Aorta (tissue), 5 donors: ENCODE measurements at places on chromosomes 7 and 10.

DNA sequence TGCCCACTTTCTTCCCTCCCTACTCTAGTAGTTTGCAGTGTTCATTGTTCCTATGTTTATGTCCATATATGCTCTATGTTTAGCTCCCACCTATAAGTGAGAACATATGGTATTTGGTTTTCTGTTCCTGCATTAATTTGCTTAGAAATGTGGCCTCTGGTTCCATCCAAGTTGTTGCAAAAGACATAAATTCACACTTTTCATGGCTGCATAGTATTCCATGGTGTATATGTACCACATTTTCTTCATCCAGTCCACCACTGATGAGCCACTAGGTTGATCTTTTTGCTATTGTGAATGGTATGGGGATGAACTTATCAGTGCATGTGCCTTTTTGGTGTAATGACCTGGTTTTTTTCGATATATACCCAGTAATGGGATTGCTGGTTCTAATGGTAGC, 1089.1 kb downstream of the GRM8 start:
- no peak for DNase-seq

- no peak for DNase-seq
These were observed 137.0 kb downstream of the NRF1 start for GRCh38 chr7:129748356-129749109.

- no peak for DNase-seq
These were observed 455.3 kb downstream of the ADRA2A start for GRCh38 chr10:111532139-111532538.

GRCh38 chr10:52410916-52411315, 96.8 kb downstream of the DKK1 start:
- peak; percentile 83 for DNase-seq

GRCh38 chr10:103648251-103648635, 154.7 kb downstream of the NEURL1 start:
- DNase-seq = no peak

DNA sequence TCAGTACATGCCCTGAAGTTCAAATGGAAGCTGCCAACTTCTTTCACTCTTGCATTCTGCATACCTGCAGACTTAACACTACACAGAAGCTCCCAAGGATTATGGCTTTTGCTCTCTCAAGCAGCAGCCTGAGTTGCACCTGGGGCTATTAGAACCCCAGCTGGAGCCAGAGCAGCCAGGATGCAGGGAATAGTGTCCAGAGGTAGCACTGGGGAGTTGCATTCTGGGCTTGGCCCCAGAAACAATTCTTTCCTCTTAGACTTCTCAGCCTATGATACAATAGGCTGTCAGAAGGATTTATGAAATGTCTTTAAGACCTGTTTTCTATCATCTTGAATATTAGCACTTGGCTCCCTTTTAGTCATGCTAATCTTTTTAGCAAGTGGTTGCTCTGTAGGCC, 886.7 kb upstream of the GHITM start:
- DNase-seq = no peak

- no peak for DNase-seq
These were observed 56.4 kb upstream of the ECHDC3 start for GRCh38 chr10:11685787-11686218.

DNA sequence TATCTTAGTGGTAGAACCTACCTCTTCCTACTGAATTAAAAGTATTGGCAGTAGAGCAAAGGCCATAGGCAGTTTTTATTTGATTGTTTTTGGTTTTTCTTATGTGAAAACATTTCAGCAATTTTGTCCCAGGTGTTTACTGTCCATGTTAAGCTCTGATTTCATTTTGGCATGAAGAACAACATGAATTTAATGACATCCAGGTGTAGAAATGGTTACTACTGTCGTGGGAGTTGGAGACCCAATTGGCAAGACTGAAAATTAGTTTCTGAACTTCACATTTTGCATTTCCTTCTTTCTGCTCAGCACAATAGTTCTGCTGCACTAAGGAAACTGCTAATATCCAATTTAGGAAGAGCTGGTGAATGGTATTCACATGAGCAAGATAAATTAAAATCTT, 38.0 kb upstream of the TMEM196 start:
- DNase-seq = no peak

DNA sequence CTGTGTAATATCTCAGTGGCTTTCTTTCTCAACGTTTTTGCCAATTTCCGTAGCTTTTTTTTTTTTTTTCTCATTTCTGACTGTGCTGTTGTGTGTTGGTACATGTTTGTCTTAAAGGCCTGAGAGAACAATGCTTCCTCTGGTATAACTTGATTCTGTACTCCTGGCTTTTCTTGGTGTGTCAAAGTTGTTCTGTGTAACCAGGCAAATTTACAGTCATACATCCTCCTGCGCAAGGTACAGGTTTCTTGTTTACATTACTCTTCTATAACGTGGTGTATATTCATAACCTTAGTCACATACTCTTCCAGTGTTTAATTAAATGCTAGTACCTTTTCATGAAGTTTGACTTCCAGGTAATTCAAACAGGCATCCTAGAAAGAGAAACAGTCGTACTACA, 8.3 kb upstream of the ARHGAP12 start:
- no peak for DNase-seq

DNA sequence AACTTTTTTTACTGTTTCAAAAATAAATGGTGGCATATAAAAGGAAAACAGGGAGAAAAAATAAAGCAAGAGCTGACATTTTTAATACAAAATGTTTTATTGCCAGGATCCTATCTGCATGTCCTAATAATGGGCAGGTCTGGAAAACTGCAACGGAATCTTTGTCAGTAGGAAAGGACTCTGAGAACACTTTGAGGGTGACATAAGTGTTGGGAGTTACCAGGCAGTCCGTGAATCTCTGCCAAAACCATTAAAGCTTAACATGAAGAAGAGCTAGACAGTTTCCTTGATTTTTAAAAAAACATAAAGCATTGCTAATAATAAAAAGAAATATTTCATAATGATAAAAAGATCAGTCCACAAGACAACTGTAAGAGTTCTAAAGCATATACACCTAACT, 80.7 kb downstream of the AGMO start:
- no peak for DNase-seq

GRCh38 chr10:20110125-20111100, 294.2 kb downstream of the PLXDC2 start:
- no peak for DNase-seq

- DNase-seq = no peak
These were observed at the start of gene ZNF853 for GRCh38 chr7:6614953-6615722. ZNF853 (plus strand) TSS chr7:6615610; CDS start chr7:6616175, 565 bp downstream.

- no peak for DNase-seq
These were observed 268.3 kb downstream of the DIP2C start for GRCh38 chr10:421170-421569.

GRCh38 chr10:44389150-44389549, 4.3 kb upstream of the CXCL12 start:
- peak; percentile 79 for DNase-seq

GRCh38 chr7:157516311-157516710, 179.5 kb downstream of the DNAJB6 start:
- DNase-seq = no peak

DNA sequence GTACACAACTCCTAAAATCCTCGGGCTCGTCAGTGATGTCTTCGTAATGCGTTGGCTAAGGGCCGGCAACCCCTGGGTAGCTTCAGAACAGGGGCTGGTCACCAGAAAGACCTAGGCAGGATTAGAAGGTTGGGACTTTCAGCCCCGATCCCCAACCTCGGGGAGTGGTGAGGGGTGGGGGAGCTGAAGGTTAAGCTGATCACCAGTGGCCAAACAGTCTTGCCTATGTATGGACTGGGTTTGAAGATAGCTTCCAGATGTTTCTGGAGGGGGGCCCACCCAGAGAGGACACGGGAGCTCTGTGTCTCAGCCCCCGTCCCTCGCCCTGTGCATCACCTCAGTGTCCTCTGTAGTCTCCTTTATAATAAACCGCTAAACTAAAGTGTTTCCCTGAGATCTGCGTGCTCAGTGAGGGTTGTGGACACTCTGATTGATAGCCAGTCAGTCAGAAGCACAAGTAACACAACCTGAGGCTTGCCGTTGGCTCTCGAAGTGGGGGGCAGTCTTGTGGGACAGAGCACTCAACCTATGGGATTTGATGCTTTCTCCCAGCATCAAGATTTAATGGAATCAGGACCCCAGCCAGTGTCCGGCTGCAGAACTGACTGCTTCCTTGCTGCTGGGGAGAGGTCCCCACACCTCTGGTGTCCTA, 10.0 kb downstream of the PPP2R2D start:
- no peak for DNase-seq

DNA sequence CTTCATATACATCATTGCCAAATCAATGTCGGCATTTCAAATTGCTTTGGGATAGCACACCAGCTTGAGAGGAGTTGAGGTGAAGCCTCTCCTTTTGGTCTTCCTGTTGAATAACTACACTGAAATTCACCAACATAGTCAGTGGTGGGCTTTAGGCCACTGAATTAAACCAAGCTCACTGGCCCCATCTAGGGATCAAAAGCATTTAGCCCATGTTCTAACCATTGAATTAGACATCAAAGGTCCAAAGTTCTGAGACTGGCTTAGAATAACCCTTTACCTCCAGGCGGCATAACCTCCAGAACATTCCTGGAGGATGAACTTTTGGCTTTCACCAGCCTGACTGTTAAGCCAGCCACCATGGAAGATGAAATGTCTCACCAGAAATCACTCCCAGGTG, 54.6 kb downstream of the BPGM start:
- no peak for DNase-seq

DNA sequence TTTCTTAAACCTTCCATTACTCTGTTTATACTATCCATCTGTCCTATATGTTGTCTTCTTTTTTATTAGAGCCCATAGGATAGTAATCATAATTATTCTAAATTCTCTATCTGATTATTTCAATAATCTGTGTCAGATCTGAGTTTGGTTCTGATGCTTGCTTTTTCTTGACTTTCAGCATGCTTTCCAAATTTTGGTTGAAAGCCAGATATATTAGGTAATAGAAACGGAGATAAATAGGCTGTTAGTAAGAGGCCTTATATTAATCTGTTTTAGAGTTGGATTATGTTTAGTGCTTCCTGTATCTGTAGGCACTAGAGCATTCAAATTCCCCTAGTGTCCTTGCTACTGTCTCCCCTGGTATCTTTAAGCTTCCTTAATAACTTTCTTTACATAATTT, 939.9 kb upstream of the GHITM start:
- DNase-seq = no peak

DNA sequence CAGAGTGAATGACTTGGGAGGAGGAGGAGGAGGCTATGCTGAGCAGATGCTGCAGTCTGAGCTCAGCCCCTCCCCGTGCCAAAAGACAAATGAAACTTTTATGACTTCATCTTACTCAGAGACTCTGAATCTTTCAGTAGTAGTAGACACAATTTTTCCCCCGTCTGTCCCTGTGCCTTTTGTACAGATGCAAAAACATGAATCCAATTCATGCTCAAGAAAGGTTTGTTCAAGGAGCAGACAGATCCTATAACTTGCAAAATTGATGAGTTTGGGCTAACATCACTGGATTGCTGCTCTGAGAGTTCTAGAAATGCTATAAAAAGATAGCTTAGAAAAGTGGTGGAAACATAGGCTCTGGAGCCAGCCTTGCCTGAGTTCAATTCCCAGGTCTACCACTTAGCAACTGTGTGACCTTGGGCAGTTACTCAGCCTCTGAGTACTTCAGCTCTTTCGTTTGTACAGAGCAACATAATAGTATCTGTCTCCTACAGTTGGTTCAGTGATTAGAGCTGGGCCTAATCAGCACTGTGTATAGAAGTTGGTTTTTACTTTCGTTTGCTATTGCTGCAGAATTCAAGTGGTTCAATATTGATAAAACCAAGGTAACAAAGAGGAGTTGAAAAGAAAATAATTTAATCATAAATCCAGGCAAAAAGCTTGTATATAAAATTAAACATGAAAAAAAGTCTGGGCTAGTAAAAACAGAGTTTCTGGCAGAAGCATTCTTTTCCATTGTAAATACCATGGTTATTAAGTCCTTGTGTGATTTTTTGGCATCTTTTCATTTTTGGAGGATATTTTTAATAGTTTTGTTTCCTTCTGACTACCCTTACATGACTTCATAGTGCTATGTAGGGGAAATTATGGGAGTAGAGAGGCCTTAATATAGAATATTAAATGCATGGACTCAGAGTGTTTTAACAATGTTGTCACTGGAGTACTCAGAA, 174.2 kb upstream of the ZNF32 start:
- no peak for DNase-seq

DNA sequence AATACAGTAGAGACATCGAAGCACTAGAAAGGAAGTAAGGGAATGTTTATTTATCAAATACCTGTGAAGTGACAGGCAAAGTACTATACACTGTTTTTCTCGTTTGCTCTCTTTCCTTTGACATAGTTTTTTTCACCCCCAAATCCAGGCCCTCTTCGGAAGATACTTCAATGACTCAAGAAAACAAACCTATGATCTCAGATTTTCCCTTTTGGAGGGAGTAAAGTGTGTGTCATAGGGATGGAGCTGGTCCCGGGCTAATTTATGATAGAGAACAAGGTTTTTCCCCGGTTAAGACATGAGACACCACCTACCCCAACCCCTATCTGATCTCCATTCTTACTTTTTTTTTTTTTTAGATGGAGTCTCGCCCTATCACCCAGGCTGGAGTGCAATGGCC, 61.7 kb downstream of the MAP3K8 start:
- DNase-seq = no peak

DNA sequence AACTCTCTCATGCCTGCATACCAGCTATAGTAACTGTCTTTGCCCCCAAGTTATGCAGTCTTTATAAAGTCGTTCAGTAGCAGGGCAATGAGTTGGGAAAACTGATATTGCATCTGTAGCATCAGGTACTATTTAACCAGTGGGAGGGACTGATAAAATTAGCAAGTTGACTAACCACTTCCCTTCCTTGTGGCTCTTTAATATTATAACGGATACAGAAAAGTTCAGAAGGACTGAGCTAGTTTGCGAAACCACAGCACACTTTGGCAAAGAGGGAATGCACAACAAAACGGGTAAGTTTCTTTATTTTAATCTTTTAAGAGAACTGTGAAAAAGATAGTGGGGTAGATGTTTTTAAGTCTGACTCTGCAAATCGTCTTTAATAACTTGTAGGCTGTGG, 205.3 kb upstream of the HDAC9 start:
- no peak for DNase-seq

GRCh38 chr7:139088268-139088667, 21.3 kb downstream of the ZC3HAV1 start:
- no peak for DNase-seq

DNA sequence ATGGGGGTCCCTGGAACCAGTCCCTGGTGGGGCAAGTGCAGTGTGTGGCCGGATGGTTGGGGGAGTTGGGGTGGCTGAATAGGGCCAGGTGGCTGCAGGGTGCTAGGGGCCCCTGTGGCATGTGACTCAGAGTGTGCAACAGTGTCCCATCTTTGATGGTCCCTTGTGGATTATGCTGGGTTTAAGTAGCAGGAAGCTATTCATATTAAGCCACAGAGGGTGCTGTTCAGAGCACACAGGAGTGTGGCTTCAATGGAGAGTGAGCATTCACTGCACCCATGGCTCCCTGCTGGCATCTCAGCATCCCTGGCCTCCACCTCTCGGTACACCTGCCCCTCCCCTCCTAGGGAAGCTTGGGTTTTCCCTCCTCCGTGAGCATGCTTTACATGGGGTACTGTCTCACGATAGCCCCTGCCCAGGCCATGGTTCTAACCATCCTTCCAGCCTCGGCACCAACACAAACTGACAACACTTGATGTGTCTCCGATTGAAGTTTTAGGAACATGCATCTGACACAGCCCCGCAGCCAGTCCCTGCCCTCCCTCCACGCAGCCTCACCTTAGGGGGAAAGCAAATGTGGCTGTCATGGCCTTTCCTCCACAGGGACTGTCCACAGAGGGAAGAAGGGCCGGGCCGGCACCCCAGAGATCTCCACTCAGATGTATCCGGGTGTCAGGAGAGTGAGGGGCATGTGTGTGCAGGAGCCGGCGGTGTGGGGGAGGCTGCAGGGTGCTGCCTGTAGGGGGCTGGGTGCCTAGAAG, 30.4 kb upstream of the PPIF start:
- DNase-seq = peak; percentile 75

GRCh38 chr7:51034521-51035264, 252.0 kb upstream of the GRB10 start:
- DNase-seq = no peak
